ENCODE measurements at places on chromosomes 3 and 15.
A peak's percentile ranks its signal among the peaks of the same experiment; 100 is the strongest.

GRCh38 chr3:194518652-194519051, 31.9 kb upstream of the ATP13A3 start:
- DNase-seq, result no peak

DNA sequence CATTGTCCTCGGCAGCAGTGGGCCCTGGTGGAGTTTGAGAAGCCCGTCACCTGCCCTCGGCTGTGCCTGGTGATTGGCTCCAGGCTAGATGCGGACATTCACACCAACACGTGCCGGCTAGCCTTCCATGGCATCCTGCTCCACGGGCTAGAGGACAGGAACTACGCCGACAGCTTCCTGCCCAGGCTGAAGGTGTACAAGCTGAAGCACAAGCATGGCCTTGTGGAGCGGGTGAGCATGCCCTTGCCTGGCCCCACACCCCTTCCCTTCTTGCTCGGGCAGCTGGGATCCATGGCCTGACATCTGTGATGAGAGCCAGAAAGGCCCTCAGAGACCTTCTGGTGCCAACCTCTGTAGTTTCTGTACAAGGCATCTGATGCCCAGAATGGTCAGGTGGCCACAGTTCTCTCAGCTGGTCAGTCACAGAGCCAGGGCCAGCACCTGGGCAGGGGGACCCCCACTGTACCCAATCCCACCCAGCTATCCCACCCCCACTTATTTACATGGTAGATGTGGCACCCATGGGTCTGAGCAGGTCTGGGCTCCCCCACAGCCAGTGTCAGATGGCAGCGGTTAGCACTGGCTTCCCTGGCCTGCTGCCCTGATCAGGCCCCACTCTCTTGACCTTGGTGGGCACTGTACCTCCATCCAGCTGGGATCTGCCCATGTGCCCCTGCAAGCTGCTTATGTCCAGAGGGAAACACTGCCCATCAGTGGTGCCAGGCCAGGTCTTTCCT, 124.9 kb downstream of the DNAJB8 start:
- DNase-seq, result no peak

DNA sequence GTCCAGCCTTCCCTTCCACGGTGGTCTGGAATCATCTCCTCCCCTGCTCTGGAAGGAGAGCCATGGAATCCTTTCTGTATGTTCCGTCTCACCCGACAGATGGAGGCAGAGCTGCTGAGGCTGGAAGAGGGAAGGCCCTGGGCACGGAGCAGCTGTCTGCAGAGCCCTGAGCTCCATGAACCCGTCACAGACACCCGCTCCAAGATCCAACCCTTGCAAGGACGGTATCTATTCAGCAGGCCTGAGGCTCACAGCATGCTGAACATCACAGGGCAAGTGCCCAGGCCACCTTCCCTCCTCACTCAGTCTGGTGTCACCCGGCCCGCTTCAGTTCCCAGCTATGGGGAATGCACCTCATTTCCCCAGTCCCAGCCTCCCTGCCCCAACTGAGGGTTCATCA, 103.9 kb downstream of the LRIG1 start:
- no peak for DNase-seq

DNA sequence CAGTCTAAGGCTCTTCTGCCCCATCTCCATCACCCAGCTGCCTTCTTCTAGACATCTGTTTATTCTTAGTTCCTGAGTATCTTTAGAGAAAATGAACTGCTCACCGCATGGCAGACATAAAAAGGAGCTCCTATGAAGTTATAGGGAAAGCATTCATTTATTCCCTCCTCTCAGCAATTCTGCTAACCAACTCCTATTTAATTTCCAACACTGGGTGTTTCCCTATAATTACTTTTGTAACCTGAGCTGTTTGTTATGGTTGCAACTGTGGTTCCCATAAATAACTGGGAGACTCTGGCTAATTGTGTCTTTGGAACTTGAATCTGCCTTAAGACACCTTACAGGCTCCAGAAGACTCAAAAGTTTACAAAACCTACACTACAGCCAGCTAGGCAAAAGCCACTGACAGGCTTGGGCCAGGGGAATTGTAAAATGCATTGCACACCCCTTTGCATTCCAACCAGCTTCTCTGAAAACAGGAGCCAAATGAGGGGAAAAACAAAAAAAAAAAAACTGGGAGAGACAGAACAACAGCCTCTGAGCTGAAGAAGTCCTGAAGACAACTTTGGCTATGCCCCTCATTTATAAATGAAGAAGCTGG, 231.5 kb upstream of the FEZF2 start:
- DNase-seq, result no peak

GRCh38 chr15:82966671-82967071, 14.2 kb upstream of the HOMER2 start:
- DNase-seq, result no peak

DNA sequence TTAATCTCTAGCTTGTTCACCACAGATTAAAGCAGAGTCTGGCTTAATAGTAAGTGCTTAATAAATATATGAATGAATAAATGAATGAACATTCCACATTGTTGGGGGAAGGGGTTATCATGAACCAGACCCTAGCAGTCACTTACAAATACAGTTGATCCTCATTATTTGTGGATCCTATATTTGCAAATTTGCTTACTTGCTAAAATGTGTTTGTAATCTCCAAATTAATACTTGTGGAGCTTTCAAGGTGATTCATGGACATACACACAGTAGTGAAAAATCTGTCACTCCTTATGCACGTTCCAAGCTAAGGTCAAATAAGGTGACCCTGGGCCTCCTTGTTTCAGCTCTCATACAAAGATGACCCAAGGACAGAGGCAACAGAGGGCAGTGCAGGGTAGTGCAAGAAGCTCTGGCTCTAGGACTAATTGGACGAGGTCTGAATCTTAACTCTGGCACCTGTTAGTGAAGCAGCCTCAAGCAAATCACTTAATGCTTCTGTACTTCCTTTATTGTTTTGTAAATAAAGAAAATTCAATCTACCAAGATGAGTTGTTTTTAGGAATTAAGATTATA, 112.8 kb upstream of the C2CD4B start:
- no peak for DNase-seq

DNA sequence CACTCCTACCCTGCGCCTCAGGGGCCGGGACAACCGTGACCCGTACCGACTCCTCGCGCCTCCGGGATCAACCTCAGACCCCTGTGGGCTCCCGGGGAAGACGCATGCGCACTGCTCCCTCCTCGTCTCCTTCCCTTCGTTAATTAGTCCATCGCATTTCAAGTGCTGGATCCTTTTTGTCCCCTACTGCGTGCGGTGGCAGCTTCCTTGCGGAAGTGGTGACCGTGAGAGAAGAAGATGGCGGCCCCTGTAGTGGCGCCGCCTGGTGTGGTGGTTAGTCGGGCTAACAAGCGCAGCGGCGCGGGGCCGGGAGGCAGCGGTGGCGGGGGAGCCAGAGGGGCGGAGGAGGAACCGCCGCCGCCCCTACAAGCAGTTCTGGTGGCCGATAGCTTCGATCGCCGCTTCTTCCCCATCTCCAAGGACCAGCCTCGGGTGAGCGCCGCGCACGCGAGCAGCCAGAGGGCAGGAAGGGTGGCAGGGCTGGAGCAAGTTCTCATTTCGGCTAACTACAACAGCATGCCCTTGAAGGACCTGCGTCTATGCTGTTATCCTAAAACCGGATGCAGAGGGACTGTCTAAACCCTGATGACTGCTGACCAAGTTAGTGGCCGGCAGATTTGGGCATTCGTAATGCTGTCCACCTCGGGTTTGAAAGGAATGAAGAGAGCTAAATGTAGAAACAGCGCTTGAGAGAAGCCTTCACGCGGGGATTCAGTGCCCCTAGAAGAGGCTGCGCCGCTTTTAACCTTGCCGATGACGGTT, at the start of gene EIF2B5:
Gene EIF2B5, plus strand, starts transcription at position 210 of the 762 bp plus-strand sequence. Its CDS starts 28 bp downstream, at position 238.
- peak; percentile 97 for DNase-seq

DNA sequence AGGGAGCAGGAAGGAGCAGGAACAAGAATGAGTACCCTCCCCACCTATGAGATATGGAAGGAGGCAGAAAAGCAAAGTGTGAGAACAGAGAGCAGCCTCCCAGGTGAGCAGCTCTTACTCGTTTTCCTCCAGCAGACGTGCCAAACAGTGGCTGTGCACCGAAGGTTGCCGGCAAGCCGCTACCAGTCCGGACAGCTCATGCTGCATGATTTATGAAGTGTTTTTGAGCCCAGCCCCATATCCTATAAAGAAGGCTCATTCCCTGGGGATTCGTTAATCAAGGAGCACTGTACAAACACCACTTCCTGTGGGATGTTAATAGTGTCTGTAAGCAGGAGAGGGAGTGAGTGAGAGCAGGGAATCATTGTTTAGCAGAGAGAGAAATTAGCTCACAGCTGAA, 118.3 kb upstream of the FOXB1 start:
- peak; percentile 81 for DNase-seq

- no peak for DNase-seq
Measured at GRCh38 chr3:29436612-29437323, 155.9 kb downstream of the RBMS3 start.

GRCh38 chr3:42308651-42309050, 42.7 kb upstream of the CCK start:
- no peak for DNase-seq

GRCh38 chr3:112379020-112379690, 46.2 kb downstream of the CD200 start:
- DNase-seq, result peak; percentile 69

- DNase-seq, result no peak
Measured at GRCh38 chr3:45098310-45098709, 47.9 kb downstream of the CDCP1 start.

Measured in H4 (cell line).